ENCODE measurements at places on chromosomes 1 and 21. TPM values are rescaled to one million over a fixed set of nuclear protein-coding genes. Genes with fewer than 3 reads are reported as not detected.

The KRTAP7-1 gene
- not detected for total RNA-seq

The TIE1 gene
- 67.9 TPM for total RNA-seq

The S100A7A gene
- not detected for total RNA-seq

The UQCRHL gene
- total RNA-seq, result 2.4 TPM

Data from uterine smooth muscle cell (primary cell).